Uterus (tissue), 4 donors: ENCODE measurements at places on chromosomes 11 and 22.

DNA sequence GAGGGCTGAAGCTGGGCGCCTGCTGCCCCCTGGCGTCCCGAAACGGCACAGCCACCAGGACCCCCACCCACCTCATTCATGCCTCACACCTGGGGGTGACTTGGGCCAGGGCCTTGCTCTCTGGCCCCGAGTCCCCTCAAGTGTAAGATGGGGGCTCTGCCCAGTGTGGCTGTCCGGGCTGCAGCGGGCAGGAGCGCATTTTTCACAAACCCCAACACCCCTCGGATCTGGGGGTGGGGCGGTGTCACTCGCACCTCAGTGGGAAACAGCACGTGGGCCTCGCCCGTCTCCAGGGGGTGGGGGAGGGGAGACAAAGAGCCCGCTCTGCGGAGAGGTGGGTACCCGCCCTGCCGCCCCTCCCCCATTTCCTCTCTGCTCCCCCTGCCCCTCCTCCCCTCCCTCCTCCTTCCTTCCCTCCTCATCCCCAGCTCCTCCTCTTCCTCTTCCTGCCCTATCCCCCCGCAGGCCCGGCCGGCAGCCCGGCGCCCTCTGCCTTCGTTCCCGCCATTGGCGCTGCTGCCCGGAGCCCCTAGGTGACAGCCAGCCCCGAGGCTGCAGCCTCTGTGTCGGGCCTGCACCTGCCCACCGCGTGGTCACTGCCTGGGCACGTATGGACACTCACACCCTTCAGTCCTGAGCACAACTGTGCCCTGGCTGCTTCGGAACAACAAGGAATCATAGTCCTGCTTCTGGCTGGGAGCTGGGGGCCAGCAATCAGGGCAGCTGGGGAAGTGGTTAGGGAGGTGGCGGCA is 6.8 kb upstream of the CDKN1C start:
- peak; percentile 60 for DNase-seq

GRCh38 chr22:44002997-44003396 is 21.1 kb upstream of the PARVB start:
- DNase-seq = no peak

GRCh38 chr22:23531283-23531956 is 48.7 kb downstream of the IGLL1 start:
- DNase-seq = no peak

- no peak for DNase-seq
Measured at GRCh38 chr11:124865902-124866851, 945 bp downstream of the ROBO3 start.

DNA sequence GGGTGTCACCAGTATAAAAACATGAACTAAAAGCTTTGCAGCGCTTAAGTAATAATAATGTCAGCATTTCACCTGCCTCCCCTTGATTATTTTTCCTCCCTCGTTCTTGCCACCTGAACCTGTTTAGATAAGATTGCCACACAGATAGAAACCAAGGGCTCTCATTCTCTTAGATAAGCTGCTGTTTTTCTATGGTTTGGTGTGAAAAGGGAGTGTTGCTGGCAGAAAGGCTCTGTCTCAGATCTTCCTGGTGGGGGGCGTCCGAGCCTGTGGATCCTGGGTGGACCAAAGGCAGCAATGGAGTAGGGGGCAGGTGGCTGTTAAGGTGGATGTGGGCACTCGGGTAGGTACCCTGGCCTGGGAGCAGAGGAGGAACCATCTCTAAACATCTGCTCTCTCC is 147.5 kb downstream of the ST3GAL4 start:
- DNase-seq = no peak

DNA sequence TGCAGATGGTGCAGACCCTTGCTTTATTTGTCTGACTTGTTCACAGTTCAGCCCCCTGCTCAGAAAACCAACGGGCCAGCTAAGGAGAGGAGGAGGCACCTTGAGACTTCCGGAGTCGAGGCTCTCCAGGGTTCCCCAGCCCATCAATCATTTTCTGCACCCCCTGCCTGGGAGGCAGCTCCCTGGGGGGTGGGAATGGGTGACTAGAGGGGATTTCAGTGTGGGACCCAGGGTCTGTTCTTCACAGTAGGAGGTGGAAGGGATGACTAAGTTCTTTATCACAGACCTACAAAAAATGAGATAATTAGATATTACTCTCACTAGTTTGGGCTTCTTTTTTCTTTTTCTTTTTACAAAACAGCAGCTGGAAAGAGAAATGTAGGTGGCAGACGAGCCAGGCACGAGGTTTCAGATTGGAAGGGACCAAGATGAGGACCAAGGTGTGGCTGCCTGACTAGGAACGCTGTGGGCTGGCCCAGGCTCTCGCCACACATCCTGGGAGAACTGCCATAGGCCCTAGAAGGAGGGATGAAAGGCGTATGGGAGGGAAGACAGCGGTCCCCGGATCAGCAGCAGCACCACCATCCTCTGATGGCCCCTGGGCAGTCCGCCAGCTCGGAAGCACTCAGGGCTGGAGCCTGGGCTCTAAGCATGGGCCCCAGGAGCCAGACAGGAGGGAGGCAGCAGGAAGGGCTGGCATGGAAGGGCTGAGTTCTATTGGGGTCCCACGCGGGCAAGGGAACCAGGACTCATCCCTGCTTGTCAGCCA is 14.2 kb downstream of the TXN2 start:
- no peak for DNase-seq

DNA sequence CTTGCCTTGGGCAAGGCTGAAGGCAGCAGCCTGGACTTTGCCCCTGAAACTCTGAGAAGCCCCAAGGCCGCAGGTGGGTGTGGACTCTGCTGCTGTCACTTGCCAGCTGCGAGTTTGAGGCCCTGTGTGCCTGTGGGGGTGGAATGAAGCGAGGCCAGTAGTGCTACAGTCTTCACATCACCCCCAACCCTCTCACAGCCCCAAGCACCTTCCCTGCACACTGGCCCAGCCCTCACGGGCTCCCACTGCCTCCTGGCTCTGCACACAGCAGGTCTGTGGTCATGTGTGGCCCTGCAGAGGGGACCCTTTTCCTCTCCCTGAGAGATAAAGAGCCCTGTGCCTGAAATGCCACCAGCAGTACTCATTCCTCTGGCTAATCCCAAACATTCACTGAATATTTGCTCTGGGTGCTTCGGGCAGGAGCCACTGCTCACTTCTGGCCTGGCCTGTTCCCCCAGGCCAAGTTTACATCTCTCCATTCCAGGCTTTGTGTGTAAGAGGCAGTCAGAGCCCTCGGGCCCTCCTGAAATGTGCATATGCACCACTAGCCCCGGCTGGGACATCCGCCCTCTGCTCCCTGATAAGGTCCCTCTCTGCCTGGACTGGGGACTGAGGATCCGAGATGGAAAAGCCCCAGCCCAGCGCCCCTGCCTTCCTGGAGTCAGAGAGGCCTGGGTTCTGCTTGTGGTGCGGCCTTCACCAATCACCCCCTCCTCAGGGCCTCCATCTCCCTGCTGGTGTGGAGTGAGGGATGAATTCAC is 17.7 kb downstream of the MGAT3 start:
- DNase-seq = no peak

- DNase-seq = no peak
Measured at GRCh38 chr11:12581923-12582322, 92.3 kb upstream of the TEAD1 start.
